ENCODE measurements at places on chromosomes 2 and 18.

DNA sequence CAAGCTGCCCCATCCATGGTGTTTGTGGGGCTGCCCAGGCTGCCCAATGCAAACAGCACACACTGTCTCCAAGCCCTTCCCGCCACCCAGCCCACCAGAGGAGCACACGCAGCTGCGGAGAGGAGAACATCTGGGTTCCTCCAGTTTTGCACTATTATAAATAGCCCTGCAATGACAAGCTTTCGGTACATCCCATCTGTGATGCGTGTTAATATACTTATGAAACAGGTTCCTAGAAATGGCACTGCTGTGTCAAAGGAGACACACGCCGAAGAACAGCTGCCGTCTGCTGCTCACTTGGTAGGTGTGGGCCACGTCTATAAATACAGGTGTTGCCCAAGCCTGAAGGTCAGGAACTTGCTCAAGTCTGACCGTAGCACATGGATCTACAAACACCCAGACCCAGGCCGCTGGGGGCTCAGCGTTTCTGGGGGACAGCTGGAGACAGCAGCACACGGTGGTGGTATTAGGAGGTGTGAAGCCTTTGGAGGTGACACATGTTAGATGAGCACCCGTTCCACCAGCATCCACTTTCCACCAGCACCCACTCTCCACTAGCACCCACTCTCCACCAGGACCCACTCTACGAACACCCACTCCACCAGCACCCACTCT, 34.3 kb downstream of the PXDN start:
- DNase-seq = no peak

- DNase-seq = no peak
Observed at GRCh38 chr2:16429431-16430145, 236.0 kb downstream of the CYRIA start.

GRCh38 chr2:169050476-169051240, 18.7 kb upstream of the DHRS9 start:
- DNase-seq = no peak

GRCh38 chr18:59286341-59286740, 13.1 kb upstream of the RAX start:
- no peak for DNase-seq

- no peak for DNase-seq
Observed at GRCh38 chr2:160878618-160879017, 281.6 kb upstream of the TANK start.

DNA sequence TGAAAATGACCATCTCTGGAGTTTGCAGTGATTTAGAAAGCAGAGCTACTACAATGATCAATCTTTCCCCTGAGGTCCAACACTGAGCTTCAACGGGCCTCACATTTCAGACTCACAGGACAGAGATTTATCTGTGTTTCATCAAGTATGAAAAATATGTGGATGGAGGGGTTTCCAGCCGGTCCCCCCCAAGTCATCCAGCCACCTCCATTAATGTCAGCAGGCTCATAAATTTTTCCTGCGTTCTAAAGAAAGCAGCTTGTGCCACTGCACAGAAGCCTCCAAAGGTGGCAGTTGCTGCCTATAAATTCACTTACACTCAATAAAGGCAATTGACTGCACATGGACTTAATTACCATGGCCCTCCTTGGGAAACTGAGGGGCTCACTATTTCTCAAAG, 117.4 kb upstream of the ACKR3 start:
- no peak for DNase-seq

- DNase-seq = no peak
Observed at GRCh38 chr18:48077291-48077690, 146.8 kb upstream of the SMAD2 start.

- no peak for DNase-seq
Observed at GRCh38 chr2:72942293-72942692, 25.0 kb downstream of the EMX1 start.

- no peak for DNase-seq
Observed at GRCh38 chr18:64165906-64166305, 17.0 kb upstream of the LINC00305 start.

GRCh38 chr18:45228796-45229388, 386.4 kb upstream of the SLC14A2 start:
- no peak for DNase-seq

- DNase-seq = no peak
Observed at GRCh38 chr2:239382384-239382880, 18.4 kb downstream of the HDAC4 start.

- no peak for DNase-seq
Observed at GRCh38 chr18:48517048-48517447, 21.8 kb upstream of the CTIF start.

- no peak for DNase-seq
Observed at GRCh38 chr2:14930441-14930840, 297.9 kb downstream of the LRATD1 start.

GRCh38 chr18:22398464-22398863, 19.3 kb downstream of the CTAGE1 start:
- DNase-seq = no peak

DNA sequence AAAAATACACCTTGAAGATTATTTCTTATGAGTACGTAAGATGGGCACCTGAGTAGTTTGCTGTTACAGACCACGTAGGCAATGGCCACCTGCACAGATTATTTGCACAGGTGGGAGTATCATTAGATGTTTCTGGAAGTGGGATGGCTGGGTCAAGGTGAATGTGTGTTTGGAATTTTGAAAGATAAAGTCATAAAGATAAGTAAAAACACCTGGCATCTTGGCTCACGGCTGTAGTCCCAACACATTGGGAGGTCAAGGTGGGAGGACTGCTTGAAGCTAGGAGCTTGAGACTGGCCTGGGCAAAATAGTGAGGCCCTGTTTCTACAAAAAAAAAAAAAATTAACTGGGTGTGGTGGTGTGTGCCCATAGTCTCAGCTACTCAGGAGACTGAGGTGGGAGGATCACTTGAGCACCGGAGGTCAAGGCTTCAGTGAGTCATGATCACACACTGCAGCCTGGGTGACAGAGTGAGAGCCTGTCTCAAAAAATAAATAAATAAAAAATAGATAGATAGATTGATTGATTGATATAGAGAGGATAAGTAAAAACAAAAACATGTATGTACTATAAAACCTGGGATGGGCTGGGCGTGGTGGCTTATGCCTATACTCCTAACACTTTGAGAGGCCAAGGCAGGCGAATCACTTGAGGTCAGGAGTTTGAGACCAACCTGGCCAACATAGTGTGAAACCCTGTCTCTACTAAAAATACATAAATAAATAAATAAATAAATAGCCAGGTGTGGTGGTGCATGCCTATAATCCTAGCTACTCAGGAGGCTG, 30.4 kb downstream of the ODC1 start:
- no peak for DNase-seq

DNA sequence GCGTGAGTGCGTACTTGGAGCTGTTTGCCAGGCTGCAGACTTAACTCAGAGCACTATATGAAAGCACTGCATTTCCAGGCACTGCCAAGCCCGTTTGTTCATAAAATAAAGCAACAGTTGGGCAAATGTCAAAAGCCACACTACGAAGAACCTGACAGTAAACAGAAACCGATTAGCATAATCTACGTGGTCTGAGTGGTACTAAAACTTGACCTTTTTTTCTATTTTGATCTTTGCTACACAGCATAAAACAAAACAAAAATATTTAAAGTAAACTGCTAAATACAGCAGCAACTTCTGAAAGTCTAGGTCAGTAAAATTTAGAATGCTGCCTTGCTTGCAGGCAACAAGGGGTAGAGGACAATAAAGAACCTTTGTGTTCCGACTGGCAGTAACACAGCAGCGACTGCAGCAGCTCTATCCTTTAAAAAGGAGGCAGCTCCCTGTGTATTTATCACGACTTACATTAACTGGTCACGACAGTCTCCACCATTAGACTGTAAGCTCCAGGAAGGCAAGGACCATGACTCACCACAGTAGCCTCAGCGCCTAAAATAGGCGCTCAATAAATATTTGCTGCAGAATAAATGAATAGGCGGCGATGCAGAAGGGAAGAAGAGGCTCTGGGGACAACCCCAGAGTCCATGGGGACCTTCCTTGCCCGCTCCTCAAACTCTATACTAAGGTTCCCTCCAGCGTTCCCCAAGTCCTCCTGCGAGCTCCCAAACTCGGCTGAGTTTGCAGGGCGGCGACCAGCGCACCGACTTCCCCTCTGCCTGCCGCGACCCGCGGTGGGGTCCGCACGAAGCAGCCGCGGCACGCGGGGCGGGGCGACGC, 902 bp downstream of the SS18 start:
- DNase-seq = no peak

DNA sequence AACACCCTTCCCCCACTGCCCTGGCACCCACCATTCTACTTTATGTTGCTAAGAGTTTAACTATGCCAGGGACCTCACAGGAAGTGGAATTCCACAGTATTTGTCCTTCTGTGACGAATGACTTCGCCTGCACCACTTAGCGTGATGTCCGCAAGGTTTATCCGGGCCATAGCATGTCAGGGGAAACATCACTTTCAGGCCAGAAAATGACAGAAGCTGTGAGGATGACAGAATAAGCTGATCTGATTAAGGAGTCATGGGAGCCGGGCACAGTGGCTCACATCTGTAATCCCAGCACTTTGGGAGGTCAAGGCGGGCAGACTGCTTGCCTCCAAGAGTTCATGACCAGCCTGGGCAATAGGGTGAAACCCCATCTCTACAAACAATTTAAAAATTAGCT, 248.8 kb downstream of the EIPR1 start:
- no peak for DNase-seq

Measured in Panc1 (cell line).